Cardiac muscle cell (in vitro differentiated cells and primary cell): ENCODE measurements at places on chromosomes 1 and 21. TPM values are rescaled to one million over a fixed set of nuclear protein-coding genes. Genes with fewer than 3 reads are reported as not detected.

DNA sequence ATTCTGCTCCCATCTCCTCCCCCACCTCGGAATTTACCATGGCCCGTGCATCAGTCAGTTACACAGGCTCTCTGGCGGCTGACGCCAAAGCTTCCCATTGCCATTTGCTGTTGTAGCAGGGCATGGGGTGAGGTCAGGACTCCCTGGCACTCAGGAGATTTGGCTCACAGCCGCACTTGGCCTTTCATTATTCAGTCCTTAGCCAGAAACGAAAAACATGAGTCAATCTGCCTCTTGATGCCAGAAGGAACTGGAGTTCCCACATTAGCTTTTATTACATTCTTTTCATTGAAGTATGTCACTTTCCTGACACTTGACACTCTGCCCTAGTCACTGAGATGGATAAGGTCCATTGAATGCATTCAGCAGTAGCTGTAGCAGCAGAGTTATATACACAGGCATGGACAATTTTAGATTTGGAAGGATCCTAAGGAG lies 260.6 kb downstream of the CACNA1E start:
- DNase-seq: no peak

Gene ZYG11A
- 0.04 and 0.06 TPM in 2 replicates for total RNA-seq

GRCh38 chr1:113552244-113552643 lies 161.9 kb downstream of the MAGI3 start:
- no peak for DNase-seq

DNA sequence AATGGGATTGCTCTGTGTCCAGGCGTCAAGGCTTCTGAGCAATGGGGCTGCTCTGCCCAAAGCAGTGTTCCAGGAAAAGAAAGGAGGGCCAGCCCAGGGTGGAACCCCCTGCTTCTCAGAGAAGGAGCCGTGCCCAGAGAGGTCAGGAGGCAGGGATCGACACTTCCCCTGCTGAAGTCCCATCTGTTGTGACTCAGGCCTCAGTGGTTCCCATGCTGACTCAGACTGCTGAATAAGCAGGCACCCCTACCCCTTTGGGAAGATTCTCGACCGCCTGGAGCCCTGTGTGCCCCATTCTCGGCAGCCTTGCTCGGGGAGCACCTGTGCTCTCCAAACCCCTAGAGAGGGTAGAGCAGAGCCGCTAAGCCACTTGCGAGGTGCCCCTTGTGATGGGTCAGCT lies 23.9 kb downstream of the PKP1 start:
- no peak for DNase-seq

- no peak for DNase-seq
Measured at GRCh38 chr1:246583056-246583440, 16.8 kb downstream of the CNST start.

Gene C1QC
- not detected in 2 replicates for total RNA-seq
